ENCODE measurements at places on chromosomes 1 and 21. TPM values are rescaled to one million over a fixed set of nuclear protein-coding genes. Genes with fewer than 3 reads are reported as not detected.

The TMEM59 gene
- 185 TPM for total RNA-seq

GRCh38 chr1:199690496-199690895 lies 337.0 kb upstream of the NR5A2 start:
- no peak for DNase-seq

DNA sequence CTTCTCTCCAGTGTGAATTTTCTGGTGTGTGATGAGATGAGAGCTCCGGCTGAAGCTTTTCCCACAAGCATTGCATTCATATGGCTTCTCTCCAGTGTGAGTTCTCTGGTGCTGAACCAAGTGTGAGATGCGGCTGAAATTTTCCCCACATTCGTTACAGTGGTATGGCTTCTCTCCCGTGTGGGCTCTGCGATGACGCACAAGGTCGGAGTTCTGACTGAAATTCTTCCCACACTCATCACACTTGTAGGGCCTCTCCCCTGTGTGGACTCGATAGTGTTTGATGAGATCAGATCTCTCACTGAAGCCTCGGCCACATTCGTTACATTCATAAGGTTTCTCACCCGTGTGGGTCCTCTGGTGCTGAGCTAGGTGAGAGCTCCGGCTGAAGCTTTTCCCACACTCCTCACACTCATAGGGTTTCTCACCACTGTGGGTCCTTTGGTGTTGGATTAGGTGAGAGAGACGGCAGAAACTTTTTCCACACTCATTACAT lies 7.4 kb downstream of the ZNF436 start:
- no peak for DNase-seq

DNA sequence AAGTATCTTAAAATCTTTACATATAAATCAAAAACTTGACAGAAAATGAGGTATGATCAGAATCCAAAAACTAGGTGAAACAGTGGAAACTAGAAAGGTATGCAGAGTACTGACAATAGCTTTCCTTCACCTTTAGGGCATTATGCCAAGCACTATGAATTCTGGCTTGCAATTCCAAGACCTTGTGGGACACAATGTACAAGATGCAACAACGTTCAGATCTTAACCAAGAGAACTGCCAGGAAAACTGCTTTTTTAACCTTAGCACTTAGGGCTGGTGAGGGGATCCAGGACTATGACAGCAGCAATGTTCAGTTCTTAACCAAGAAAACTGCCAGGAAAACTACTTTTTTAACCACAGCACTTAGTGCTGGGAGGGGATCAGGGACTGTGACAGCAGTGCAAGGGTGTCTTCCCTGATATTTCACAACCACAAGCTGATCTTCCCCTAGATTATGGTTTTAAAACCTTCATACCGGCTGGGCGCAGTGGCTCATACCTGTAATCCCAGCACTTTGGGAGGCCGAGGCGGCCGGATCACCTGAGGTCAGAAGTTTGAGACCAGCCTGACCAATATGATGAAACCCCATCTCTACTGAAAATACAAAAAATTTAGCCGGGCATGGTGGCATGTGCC lies 22.3 kb downstream of the FOXJ3 start:
- no peak for DNase-seq

- no peak for DNase-seq
Observed at GRCh38 chr1:94106716-94107115, 14.2 kb downstream of the ABCA4 start.

DNA sequence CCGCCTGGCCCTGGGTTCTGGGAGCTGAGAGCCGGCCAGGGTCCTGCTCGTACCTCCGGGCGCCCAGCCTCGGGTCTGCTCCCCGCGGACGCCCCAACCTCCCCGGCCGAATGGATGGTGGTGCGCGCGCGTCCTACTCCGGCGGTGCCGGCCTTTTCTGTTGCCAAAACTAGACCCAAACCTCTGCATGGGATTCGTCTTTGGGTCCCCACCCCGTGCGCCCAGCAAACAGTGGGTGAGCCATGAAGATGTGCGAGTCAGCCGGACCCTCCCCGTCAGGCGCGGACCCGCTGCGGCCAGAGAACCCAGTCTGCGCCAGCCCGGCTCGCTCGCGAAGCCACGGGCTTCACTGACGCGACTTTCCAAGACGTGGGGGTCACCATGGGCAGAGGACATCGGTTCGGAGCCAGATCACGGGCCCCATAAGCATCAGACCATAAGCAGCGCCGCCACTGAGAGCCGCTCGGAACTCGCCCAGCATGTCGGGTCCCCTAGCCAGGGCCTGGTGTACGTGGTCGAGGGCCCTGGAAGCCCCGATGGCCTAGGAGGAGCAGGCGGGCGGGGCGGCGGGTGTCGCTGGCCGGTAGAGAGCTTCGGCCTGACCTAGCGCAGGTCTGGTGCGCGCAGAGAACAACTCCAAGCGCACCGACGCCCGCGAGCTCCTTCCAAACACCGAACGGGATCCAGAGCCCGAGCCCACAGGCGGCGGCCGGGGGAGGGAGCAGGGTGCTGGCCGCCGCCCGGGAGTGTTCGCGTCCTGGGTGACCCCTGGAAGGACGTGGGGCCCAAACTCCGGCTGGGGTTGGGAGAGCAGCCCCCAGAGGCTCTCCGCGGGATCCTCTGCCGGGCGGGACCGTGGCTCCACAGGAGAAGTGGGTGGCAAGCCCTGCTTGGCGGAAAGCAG lies 1.0 kb upstream of the TP73 start:
- no peak for DNase-seq

The TRAF5 gene
- total RNA-seq = 15.2 TPM

GRCh38 chr21:29725025-29725736 lies 214.6 kb downstream of the GRIK1 start:
- no peak for DNase-seq

GRCh38 chr21:34967509-34968289 lies 81.4 kb downstream of the RUNX1 start:
- no peak for DNase-seq
